ENCODE measurements at places on chromosomes 1 and 21.
A peak's percentile ranks its signal among the peaks of the same experiment; 100 is the strongest.

DNA sequence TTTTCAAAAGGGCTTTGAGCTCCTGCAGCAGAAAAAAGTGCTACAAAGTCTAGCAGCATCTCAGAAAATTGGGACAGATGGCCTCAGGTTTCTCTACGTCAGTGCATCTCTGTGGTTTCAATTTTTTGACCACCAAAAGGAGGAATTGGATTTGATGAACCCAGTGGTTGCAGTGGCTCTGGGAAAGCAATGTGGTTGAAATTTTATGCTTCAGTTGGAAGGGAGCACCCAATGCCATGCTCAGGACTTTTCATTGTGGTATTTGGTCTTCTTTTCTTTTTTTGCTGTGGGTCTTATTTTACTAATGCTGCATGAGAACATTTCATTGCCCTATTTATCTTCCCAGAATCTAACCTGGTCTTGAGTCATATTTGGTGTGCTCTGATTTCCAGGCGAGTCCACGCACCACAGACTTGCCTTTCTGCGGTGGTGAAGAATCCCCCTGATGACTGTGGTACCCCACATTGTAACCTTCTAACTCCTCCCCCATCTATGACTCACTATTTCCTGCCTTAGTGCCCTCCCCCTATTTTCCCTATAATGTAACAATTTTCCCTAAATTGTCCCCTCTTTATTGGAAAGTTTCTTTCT lies 56.7 kb downstream of the S1PR1 start:
- DNase-seq = peak; percentile 8

- DNase-seq = no peak
Measured at GRCh38 chr1:93681989-93682412, 364 bp upstream of the BCAR3 start.

- DNase-seq = no peak
Measured at GRCh38 chr1:166488327-166488726, 321.5 kb upstream of the FAM78B start.

DNA sequence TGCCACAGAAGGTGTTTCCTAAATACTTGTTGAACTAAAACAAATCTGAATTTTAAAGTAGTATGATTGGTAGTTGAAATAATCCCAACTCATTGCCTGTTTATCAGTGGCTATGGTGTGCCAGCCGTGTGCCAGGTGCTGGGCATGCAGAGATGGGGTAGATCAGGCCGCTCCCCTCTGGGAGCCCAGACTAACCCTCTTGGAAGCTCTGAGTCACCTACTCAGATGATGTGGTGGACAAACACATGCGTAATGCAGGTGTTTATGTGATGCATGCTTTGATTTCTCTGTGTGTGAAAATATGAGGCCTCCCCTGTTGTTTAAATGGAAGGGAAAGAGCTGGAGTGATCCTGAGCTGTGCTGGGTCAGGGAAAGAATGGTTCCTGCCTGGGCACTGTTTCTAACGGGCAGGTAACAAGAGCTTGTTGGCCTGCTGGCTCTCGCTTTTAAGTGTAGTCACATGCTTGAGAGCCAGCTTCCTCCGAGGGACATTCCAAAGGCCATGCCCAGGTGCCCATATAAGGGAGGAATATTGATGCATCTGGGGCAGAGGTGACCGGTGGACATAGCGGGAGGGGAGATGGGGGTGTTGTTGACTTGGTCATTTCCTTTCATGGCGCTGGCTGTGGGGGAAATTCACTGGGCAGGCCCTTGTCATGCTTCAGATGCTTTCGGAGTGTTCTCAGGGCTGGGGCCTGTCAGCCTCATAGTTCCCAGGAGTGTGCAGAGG lies 10.2 kb downstream of the MFN2 start:
- peak; percentile 58 for DNase-seq

- peak; percentile 40 for DNase-seq
Measured at GRCh38 chr1:201754353-201754752, 74.6 kb upstream of the IPO9 start.

GRCh38 chr21:21968810-21969209 lies 970.6 kb downstream of the NCAM2 start:
- no peak for DNase-seq

GRCh38 chr21:35220301-35220700 lies 171.2 kb upstream of the RUNX1 start:
- DNase-seq = no peak

- DNase-seq = no peak
Measured at GRCh38 chr1:208829595-208829994, 585.4 kb upstream of the PLXNA2 start.

GRCh38 chr1:226985839-226986463 lies 45.9 kb downstream of the COQ8A start:
- no peak for DNase-seq

DNA sequence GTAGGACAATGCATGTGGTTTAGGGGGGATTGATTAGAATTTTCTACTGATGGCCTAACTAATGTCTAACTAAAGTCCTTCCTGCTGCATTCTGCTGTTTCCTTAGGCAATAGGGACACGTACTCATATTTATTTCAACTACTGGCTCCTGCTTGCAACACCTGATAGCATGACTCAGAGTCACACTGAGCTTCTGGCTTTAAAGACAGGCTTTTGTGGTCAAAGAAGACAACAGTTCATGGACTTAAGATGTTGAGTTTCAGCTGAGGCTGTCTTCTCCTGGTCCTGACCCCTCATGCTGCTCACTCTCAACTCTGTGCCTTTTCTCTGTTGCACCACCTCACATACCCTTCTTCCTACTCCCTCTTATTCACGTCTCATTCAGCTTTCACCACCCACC lies 29.1 kb upstream of the TRABD2B start:
- peak; percentile 4 for DNase-seq

- no peak for DNase-seq
Measured at GRCh38 chr1:239644604-239645003, 258.2 kb downstream of the CHRM3 start.

- no peak for DNase-seq
Measured at GRCh38 chr1:24771574-24771973, 26.3 kb downstream of the CLIC4 start.

DNA sequence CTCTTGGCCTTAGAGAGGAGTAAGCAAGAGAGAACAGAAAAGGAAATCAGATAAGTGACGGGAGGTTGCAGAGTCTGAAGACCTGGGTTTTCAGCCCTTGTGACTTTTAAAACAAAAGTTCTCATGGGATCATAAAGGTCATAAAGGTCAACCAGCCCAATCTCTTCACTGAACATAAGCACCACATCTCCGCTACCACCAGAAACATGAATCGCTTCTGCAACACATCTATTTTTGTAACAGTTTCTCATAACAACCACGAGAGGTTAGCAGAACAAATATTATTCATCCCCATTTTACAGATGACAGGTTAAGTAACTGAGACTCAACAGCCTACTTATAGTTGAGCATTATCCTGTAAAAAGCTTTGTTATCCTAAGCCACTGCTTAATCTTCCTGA lies 5.9 kb downstream of the TRAPPC3 start:
- DNase-seq = no peak

DNA sequence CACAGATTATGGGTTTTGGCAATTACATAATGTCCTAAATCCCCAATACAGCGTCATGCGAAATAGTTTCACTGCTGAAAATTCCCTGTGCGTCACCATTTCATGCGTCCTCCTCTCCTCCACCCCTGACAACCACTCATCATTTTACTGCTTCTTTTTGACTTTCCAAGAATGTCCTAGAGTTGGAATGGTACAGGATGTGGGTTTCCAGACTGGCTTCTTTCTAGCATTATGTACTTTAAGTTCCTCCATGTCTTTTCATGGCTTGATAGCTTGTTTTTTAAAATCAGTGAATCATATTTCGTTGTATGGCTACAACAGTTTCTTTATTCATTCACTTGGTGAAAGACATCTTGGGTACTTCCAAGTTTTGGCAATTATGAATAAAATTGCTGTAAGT lies 7.4 kb downstream of the NBPF3 start:
- DNase-seq = no peak

DNA sequence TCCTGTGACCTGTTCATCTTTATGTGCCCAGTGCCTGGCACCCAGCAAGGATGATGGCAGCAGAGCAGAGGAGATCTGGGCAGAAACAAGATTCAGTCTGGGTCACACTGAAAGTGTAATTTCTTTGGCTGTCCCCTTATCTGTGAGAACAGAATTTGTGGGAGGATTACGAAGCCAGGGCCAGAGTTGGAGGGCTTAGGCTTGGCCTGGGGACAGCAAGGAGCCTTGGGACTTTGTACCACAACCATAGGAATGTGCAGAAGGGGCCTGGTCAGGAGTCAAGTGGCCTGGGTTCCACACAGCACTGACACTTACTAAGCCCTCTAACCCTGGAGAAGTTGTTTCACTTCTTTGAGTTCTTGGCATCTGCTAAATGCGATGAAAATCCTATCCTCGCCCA lies 12.8 kb downstream of the PMVK start:
- no peak for DNase-seq

Measured in IMR-90 (cell line).